ENCODE measurements at places on chromosomes 2 and 18.

DNA sequence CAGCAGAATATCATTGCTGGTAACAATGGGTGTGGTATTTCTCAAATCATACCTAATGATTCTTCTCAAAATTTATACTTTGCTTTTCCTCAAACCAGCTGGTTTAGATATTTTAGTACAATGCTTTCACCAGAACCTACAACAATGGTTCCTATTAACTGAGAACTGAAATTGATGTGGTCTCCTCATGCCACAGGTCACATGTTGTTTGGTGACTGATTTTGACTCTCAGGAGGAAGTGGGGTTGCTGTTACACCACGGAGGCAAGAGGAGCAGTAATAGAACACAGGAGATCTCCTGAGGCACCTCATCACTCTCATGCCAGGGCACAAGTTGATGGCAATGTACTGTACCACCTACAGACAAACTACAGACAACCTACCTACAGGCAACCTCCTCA, 3.0 kb upstream of the CEP68 start:
- DNase-seq = no peak

GRCh38 chr2:191082321-191082720, 68.3 kb upstream of the STAT1 start:
- no peak for DNase-seq

GRCh38 chr2:81987370-81987769, 1682.8 kb upstream of the LRRTM1 start:
- no peak for DNase-seq

DNA sequence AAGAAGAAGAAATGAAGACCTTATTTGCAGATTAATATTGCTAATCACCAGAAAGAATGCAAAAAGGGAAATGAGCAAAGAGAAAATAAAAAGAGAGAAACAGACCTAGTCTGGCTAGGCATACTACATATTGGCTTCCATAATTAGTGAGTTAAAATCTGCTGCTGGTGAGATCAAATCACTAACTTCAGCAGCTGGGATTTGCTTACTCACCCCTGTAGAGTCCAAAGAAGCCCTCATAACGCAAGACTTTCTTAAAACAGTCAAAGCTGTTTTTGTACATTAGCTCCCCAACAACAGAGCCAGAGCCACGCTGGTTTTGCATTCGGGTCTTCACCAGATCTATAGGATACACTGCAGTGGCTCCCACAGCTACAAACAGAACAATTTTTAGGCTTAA, 80.9 kb downstream of the SLC25A12 start:
- DNase-seq = no peak

DNA sequence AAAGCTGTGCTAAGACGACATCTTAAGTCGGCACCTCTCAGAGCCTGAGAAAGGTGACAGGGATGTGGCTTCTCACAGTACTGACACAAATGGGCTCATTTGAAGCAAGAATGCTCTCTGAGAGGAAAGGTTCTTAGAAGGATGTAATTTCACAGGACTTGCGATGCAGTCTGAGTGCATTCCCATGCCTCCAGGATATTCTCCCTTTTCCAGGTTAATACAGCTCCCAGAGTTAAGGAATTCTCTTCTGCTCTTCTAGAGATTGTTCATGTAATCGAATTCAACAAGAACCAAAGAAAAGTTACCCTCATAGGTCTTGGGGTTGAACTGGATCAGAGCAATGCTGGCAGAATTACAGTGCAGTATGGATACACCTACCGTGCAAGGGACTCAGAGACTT, 131.0 kb downstream of the GALR1 start:
- DNase-seq = no peak
